Osteocyte (in vitro differentiated cells): ENCODE measurements at places on chromosomes 5 and 9. TPM values are rescaled to one million over a fixed set of nuclear protein-coding genes. Genes with fewer than 3 reads are reported as not detected.

DNA sequence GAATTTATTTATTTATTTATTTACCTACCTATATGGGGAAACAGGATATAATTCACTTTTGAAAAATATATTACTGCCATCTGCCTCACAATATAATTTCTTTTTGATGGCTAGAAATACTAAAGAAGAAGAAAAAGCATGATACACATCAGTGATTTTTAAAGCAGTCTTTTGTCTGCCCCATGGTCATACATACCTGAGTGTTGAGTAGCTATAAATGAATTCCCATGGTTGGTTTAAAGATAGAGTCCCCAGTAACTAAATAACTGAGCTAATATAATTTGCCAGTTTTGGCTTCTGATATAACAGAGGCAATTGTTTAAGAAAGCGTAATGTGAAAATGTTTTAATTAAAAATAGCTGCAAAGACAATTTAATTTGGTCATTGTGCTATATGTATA is 447.8 kb downstream of the PDE4D start:
- no peak for DNase-seq

DNA sequence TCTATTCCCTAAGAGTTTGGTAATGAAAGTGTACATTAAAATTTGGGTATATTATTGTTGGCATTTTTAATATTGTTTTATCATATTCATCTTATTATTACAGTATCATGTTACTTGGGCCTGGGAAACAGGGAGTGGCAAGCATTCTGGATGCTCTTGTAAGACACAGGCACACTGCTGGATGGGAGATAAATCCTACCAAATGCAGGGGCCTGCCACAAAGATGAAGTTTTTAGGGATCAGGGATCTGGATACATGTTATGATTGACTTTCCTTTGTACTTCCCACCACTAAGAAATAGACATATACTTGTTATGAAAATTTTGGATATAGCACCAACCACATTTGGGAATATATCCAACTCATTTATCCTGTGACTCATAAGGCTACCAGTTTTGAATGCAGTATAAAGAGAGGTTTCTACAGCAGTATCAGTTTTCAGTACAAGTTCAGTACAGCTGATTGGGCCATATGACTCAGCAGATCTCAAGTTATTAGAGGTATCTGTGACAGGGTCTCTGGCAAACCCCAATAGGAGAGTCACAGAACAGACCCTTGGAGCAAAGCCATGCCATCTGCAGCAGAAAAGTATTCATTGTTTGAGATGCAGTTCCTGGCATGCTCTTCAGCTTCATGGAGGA is 360.1 kb downstream of the DMAC1 start:
- no peak for DNase-seq

DNA sequence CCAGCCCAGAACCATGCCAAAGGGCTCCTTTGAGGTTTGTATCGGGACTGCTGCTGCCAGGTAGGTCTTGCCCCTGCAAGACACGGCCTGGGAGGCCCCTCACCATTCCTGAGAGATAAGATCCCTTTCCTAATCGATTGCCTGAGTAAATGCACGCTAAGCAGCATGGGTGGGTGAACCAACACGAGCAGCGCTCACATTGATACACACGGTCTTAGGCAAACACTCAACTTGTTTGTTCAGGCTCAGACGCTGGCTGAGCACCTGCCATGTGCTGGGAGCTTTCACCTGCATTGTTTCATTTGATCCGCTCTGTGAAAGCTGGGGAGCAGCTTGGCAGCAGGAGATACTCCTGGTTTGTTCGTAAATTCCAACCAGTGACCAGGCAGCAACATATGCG is 76.9 kb upstream of the NEURL1B start:
- no peak for DNase-seq

The TMEM232 gene
- total RNA-seq, result 2.7 and 3.5 TPM in 2 replicates
